ENCODE measurements at places on chromosomes 7 and 10. TPM values are rescaled to one million over a fixed set of nuclear protein-coding genes. Genes with fewer than 3 reads are reported as not detected.
A peak's percentile ranks its signal among the peaks of the same experiment; 100 is the strongest.

DNA sequence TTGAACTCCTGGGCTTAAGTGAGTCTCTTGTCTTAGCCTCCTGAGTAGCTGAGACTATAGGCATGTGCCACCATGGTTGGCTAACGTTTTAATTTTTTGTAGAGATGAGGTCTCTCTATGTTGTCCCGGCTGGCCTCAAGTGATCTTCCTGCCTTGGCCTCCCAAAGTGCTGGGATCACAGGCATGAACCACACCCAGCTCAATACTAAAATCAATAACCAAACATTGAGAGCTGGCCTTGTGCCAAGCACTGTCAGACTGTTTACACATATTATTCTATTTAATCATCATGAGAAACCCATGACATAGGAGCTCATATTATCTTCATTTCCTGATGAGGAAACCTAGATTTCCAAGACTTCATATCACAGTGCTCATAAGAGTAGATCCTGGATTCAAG lies 251.2 kb downstream of the BAMBI start:
- H3K4me3 ChIP-seq, result no peak overlapping the region
- H3K4me1 ChIP-seq, result no peaks in the 10 kb centered on the region
- peaks cover 5% of the 10 kb centered on the region for H3K27me3 ChIP-seq
- no peak for DNase-seq

DNA sequence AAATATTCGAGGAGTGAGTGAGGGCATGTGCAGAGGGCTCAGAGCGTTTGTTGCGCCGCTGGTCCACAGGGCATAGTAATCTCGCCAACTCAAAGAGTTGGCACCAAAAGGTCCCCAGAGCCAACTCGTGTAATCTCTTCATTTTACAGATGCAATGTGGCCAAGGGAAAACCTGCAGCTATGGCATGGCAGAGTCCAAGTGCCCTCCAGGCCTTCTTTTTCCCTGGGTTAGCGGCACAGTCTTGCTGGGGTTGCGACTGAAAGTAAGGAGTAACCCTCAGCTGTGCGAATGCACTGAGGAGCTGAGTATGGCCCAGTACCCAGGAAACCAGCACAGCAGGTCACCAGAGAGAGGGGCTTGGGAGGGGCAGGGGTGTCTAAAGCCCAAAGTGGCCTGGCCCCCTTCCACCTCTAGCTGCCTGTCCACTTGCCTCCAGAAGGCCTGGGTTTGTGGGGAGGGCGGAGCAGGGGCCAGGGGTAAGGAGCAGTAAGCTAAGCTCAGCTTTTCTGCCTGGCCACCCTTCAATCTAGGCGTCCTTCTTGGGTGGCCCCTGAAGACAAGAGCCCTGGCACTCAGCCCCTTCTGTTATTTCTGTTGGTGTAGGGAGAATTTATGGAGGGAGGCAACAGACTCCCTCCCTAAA lies 3.3 kb upstream of the GAD2 start:
- H3K4me1 ChIP-seq, result peaks cover 30% of the 10 kb centered on the region
- no peak overlapping the region for H3K27ac ChIP-seq
- H3K4me3 ChIP-seq, result no peak overlapping the region
- peaks cover 64% of the 10 kb centered on the region for H3K27me3 ChIP-seq
- no peak for DNase-seq

- H3K27me3 ChIP-seq, result no peaks in the 10 kb centered on the region
- DNase-seq, result peak; percentile 69
- H3K27ac ChIP-seq, result peak overlapping the region; percentile 97
- no peaks in the 10 kb centered on the region for H3K36me3 ChIP-seq
- peak overlapping the region; percentile 97 for H3K4me3 ChIP-seq
These were observed 2.5 kb downstream of the ZEB1 start for GRCh38 chr10:31321396-31321941.

DNA sequence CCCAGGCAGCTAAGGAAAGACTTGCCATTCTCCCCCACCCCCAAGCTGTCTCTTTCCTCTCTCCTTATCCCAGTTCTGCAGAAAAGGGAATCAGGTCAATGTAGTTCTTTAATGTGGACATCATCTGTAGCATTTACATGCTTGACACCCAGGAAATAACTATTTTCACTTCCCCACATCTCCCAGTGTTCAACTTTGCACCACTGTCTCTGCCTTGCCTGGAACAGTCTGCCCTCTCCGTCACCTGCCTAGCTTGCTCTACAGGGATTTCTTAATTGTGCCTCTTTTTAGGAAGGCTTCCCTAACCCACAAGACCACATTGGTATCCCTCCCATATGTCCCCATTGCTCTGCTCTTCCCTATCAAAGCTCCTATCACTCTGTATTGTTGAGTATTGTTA lies 45.9 kb upstream of the TOMM7 start:
- H3K4me1 ChIP-seq, result peaks cover 31% of the 10 kb centered on the region
- H3K27ac ChIP-seq, result no peak overlapping the region
- no peaks in the 10 kb centered on the region for H3K27me3 ChIP-seq
- no peak overlapping the region for H3K4me3 ChIP-seq

DNA sequence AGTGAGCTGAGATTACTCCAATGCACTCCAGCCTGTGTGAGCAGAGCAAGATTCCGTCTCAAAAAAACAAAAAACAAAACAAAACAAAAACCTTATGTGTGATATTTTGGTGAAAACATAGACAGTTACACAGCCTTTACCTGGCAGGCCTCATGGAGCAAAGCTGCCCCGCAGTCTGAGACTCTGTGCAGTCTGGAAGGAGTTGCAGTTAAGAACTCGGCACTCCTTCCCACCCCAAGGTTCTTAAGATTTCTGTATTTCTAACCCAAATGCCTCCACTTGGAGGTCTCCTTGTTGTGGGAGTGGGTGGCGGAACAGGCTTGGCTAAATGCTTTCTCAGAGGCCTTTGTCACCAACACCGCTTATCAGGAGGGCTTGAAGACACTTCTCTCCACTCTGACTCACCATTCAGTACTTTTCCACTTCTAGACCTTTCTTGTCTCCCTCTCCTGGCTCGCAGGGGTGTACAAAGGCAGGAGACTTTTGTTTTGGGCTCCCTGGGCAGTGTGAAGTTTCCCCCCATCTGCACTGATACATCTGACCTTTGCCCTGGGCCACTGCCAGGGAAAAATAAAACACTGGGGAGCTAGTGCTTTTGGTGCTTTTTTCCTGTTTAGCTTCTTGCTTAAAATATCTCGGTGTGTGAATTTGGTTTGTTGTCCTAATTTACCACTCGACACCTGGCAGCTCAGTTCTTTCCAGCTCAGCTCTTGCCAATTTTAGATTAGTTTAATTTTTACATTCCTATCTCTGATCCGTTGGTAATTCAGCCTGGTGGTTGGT lies 51.3 kb upstream of the MAGI2 start:
- no peaks in the 10 kb centered on the region for H3K4me1 ChIP-seq
- H3K27me3 ChIP-seq, result no peaks in the 10 kb centered on the region
- no peak overlapping the region for H3K27ac ChIP-seq

- no peak for DNase-seq
- no peak overlapping the region for H3K27ac ChIP-seq
- H3K4me3 ChIP-seq, result no peak overlapping the region
- H3K27me3 ChIP-seq, result peaks cover 20% of the 10 kb centered on the region
These were observed 8.5 kb downstream of the PRLHR start for GRCh38 chr10:118586911-118587310.

GRCh38 chr10:24344279-24344678 lies 135.3 kb downstream of the KIAA1217 start:
- no peak for DNase-seq
- no peak overlapping the region for H3K4me3 ChIP-seq
- H3K4me1 ChIP-seq, result no peaks in the 10 kb centered on the region
- H3K27ac ChIP-seq, result no peak overlapping the region

- no peak overlapping the region for H3K4me3 ChIP-seq
- peaks cover 19% of the 10 kb centered on the region for H3K36me3 ChIP-seq
- H3K27me3 ChIP-seq, result no peaks in the 10 kb centered on the region
- H3K27ac ChIP-seq, result no peak overlapping the region
These were observed 13.1 kb downstream of the FZD9 start for GRCh38 chr7:73446682-73447081.

GRCh38 chr10:7315906-7316305 lies 94.9 kb downstream of the SFMBT2 start:
- H3K36me3 ChIP-seq, result no peaks in the 10 kb centered on the region
- no peak for DNase-seq
- no peaks in the 10 kb centered on the region for H3K27me3 ChIP-seq
- peaks cover 68% of the 10 kb centered on the region for H3K4me1 ChIP-seq

DNA sequence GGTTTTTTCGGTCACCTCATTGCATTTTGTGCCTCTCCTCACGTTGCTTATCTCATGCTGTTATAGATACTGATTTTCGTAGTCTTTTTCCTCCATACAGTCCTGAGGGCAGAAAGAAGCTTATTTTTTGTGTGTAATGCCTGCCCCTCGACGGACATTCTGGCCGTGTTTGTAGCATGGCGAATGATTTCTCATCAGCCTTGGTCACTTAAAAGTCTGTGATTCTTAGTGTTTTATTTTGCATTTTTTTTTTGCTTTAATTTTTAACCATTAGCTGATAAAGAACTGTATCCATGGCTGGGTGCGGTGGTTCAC lies 469 bp upstream of the NOC3L start:
- H3K36me3 ChIP-seq, result peaks cover 9% of the 10 kb centered on the region
- H3K27ac ChIP-seq, result peak overlapping the region; percentile 100
- H3K4me3 ChIP-seq, result peak overlapping the region; percentile 97
- peaks cover 14% of the 10 kb centered on the region for H3K27me3 ChIP-seq
- no peak for DNase-seq

DNA sequence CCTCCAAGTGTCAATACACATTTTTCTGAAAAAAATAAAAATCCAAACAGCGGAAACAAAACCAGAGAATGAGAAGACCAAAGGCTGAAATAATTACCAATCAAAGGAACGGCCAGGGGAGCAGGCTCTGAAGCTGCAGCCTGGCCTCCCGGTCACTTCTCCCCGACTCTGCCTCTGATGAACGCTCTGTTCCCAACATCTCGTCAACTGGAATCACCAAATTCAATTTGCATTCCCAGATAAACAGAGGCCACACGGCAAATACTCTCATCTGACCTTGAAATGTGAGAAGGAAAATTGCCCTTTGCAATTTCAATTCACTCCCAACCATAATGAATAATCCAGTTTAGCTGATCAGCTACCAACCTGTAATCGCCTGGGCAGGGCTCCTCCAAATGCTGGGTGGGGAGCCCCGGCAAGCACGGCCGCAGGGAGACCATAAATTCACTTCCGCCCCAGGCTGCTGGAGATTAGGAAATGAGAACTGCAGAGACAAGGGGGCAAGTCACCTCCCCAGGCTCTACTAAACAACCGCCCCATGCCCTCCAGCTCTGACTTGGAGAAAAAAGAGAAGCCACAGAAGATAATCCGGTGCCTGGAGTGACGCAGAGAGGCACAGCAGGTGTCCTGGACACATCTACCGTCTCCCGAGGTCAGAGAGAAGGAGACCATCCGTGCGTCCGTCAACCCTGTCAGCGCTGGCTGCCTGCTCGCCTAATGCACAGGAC lies 153.2 kb downstream of the MAD1L1 start:
- no peaks in the 10 kb centered on the region for H3K27me3 ChIP-seq
- peak overlapping the region; percentile 81 for H3K27ac ChIP-seq
- DNase-seq, result peak; percentile 59
- H3K4me3 ChIP-seq, result peak overlapping the region; percentile 59
- H3K4me1 ChIP-seq, result peaks cover 18% of the 10 kb centered on the region

- no peaks in the 10 kb centered on the region for H3K27me3 ChIP-seq
- no peak overlapping the region for H3K27ac ChIP-seq
- DNase-seq, result no peak
- no peaks in the 10 kb centered on the region for H3K36me3 ChIP-seq
- no peak overlapping the region for H3K4me3 ChIP-seq
These were observed 1046.9 kb downstream of the DNAJB9 start for GRCh38 chr7:109616551-109617069.

- H3K36me3 ChIP-seq, result peaks cover 2% of the 10 kb centered on the region
- H3K27ac ChIP-seq, result no peak overlapping the region
- peaks cover 55% of the 10 kb centered on the region for H3K27me3 ChIP-seq
These were observed 1.8 kb downstream of the FOXI2 start for GRCh38 chr10:127738512-127739424.

- peak overlapping the region; percentile 85 for H3K4me3 ChIP-seq
- DNase-seq, result no peak
- H3K27me3 ChIP-seq, result peaks cover 54% of the 10 kb centered on the region
- H3K4me1 ChIP-seq, result peaks cover 35% of the 10 kb centered on the region
- H3K27ac ChIP-seq, result no peak overlapping the region
These were observed 79.5 kb downstream of the PAX2 start for GRCh38 chr10:100824886-100825285.

GRCh38 chr7:75599244-75599781 lies 107.2 kb downstream of the SPDYE5 start:
- DNase-seq, result no peak
- no peaks in the 10 kb centered on the region for H3K27me3 ChIP-seq
- H3K4me1 ChIP-seq, result no peaks in the 10 kb centered on the region
- H3K36me3 ChIP-seq, result no peaks in the 10 kb centered on the region
- no peak overlapping the region for H3K27ac ChIP-seq
- no peak overlapping the region for H3K4me3 ChIP-seq

DNA sequence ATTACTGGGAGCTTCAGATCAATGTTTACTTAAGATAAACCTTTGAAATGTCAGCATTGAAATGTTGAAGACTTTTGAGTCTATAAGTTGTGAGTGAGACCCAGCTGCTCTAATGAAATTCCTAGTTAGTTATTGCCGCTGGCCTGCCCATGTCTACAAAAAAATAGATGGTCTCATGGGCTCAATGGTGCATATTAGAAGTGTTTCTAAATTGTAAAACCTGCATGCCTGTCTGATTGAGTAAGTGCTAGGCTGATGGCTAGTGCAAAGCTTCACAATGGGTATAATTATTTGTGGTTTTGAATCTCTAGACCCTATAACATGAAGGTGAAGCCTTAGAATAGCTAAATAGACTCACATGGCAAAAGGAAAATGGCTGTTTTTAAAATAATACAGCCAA lies 234.5 kb downstream of the SORCS3 start:
- DNase-seq, result no peak
- no peaks in the 10 kb centered on the region for H3K36me3 ChIP-seq
- H3K27me3 ChIP-seq, result peaks cover 7% of the 10 kb centered on the region
- H3K27ac ChIP-seq, result no peak overlapping the region
- no peaks in the 10 kb centered on the region for H3K4me1 ChIP-seq

DNA sequence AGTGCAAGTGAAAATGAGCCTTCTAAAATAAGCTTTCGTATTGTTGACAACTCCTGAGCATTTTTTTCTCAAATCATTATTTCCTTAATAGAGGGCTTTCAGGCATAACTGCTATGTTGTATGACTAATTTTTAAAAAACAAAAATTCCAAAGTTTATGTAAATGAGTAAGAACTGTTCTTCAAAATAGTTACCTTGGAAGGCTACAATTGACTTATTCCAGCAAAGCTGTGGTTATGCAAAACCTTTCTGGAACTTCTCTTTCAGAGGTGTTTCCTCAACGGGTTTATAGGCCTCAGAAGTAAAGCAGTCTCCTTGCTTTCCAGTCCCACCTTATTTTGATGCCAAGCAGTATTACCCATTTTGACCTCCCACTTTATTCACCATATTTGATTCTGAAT lies 2.5 kb downstream of the SLC25A28 start:
- H3K27ac ChIP-seq, result peak overlapping the region; percentile 13
- H3K27me3 ChIP-seq, result no peaks in the 10 kb centered on the region
- H3K36me3 ChIP-seq, result no peaks in the 10 kb centered on the region
- no peak for DNase-seq

GRCh38 chr7:24141874-24142509 lies 142.0 kb upstream of the NPY start:
- H3K4me1 ChIP-seq, result no peaks in the 10 kb centered on the region
- DNase-seq, result no peak
- peak overlapping the region; percentile 61 for H3K4me3 ChIP-seq

- peaks cover 12% of the 10 kb centered on the region for H3K4me1 ChIP-seq
- H3K27me3 ChIP-seq, result no peaks in the 10 kb centered on the region
- H3K36me3 ChIP-seq, result peaks cover 13% of the 10 kb centered on the region
- H3K4me3 ChIP-seq, result no peak overlapping the region
- no peak for DNase-seq
- no peak overlapping the region for H3K27ac ChIP-seq
These were observed 18.3 kb upstream of the AGAP5 start for GRCh38 chr10:73716251-73716650.

Gene HIPK2
- 0.87 TPM for polyA plus RNA-seq

Gene JCAD
- polyA plus RNA-seq, result not detected

Gene CYP51A1
- polyA plus RNA-seq, result 19.4 TPM

Gene CRYGN
- not detected for polyA plus RNA-seq

Gene IL2RA
- polyA plus RNA-seq, result 9.2 TPM

Gene SVOPL
- not detected for polyA plus RNA-seq

Gene SPDYE16
- not detected for polyA plus RNA-seq

Gene UCN3
- not detected for polyA plus RNA-seq

Measured in naive B cell (primary cell).